Fibroblast of upper back skin (primary cell): ENCODE measurements at places on chromosomes 11 and 22.

GRCh38 chr11:107014871-107015270, 3.4 kb downstream of the GUCY1A2 start:
- peak; percentile 35 for DNase-seq

GRCh38 chr11:105588001-105588400, 21.9 kb upstream of the GRIA4 start:
- DNase-seq, result peak; percentile 69

DNA sequence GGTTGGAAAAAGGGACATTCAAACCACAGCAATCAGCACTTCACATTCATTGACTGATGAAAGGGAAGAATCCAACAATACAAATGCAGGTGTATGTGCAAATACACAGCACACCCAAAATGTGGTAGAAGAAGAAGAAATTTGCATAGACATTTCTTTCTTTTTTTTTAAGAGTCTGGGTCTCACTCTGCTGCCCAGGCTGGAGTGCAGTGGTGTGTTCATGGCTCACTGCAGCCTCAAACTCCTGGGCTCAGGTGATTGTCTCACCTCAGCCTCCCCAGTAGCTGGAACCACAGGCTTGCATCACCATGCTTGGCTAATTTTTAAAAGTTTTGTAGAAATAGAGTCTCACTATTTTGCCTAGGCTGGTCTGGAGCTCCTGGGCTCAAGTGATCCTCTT, 21.9 kb downstream of the CARS1 start:
- no peak for DNase-seq

- no peak for DNase-seq
Measured at GRCh38 chr11:63761931-63762653, 6.5 kb downstream of the ZFTA start.

DNA sequence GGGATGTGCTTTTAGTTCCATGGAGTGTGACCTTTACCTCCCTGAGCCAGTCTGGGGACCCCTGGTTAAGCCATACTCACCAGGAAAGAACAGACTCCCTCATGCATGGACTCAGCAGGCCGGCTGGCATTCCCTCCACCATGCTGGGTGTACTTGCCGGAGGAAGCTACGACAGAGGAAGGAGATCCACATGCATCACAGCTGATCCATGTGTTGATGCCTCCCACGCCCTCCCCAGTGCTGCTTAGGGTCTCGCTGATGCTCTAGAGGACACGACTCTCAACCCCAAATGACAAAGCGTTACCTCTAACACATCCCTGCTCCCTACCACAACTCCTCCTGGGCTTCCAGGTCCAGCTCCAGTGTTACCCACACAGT, 39.8 kb downstream of the GAB4 start:
- DNase-seq, result no peak

DNA sequence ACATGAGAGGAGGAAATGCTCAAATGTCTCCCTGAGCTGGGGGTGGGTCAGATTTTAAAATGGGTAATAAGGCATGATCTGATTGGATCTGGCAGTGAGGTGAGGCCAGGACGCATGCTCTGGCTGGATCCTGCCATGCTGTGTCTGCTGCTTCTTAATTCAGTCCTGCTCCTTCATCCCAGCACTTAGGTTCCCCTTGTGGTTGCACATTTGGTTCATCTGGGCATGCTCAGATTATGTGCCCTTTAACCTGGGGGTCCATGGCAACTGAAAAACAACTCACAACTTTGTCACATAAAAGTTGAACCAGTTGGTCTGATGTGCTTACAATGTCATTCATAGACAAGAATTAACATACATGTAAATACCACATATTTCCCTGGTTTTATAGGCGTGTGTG, 67.9 kb downstream of the PIWIL4 start:
- no peak for DNase-seq

DNA sequence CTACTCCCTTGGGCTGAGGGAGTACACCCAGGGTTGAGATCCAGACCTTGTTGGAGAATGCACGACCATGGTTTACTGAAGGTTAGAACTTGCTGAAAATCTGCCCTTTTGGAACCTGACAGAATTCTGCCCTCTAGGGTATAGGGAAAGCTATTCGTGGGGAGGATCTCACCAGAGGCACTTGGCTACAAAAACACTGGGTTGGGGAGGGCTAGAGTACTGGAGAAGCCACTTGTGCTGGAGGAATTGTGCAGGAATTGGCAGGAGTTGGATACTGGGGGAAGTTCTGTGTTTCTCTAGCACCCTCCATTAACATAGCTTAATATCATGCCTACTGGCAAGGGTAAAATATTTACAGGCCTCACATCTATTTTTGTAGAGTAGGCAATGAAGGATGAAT, 55.8 kb downstream of the PPME1 start:
- DNase-seq, result no peak

GRCh38 chr11:134124660-134125451, 56.0 kb downstream of the JAM3 start:
- no peak for DNase-seq

- peak; percentile 62 for DNase-seq
Measured at GRCh38 chr11:120208777-120209176, 2.1 kb upstream of the OAF start.

GRCh38 chr22:21626735-21627469, 2.9 kb downstream of the YDJC start:
- DNase-seq, result no peak

DNA sequence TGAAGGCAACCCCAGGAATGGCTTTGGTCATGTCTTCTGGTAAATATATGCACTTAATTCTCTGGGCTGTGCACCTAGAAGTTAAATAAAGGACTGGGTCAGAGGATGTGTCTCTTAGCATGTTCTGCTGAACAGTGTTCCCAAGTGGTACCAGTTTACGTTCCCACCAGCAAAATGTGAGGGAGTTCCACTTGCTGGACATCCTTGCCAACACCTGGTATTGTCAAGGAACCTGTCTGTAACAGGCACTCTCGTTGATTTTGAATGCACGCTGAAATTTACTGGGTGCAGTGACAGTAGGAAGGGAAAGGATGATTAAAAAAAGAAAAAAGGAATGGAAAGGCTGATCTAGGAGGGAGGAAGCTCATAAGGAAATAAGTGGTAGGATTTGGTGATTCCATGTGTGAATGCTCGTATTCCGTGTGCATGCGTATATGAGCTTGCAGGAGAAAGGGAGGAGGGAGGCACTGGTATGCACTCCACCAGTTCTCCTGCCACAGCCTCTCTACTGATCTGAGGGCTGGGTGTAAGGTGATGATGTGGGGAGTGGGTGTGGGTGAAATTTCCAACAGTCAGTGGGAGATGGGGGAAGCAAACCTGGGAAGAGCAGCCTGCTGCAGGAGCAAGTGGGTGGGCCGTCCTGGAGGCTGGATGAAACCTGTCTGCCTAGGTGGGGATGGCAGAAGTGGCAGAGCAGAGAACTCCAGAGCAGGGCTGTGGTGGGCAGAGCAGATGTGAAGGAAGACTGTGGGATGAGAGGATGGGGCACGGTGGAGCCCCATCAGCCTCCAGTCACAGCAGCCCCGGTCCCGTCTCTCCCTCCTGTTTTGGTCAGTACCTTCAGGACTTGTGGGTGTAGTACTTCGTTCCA, 15.0 kb downstream of the MED15 start:
- no peak for DNase-seq

GRCh38 chr11:116927163-116927974, 89.9 kb upstream of the APOA1 start:
- DNase-seq, result no peak

- no peak for DNase-seq
Measured at GRCh38 chr11:108545909-108546501, 47.6 kb downstream of the EXPH5 start.

- peak; percentile 37 for DNase-seq
Measured at GRCh38 chr11:9691865-9692264, 28.0 kb downstream of the SWAP70 start.

- DNase-seq, result no peak
Measured at GRCh38 chr11:2413742-2414579, 13.4 kb downstream of the TSSC4 start.

GRCh38 chr22:38753948-38754750, 1.6 kb downstream of the SUN2 start:
- peak; percentile 51 for DNase-seq

DNA sequence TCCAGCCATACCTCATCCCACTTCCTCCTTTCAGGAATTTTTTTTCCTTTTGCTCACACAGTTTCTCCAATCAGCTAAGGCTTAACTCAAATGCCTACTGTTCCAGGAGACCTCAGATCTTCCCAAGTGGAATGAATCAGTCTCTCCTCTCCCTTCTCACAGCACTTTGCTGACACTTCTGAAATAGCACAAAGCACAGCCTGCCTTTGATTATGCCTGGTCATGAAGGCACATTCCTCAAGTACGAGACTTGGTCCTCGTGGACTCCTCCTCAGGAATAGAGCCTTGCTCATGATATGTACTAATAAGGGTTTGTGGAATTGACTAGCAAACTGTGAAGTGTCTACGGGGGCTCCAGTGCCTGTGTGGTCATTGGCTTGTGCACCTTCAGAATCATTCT, 176.7 kb upstream of the TENM4 start:
- peak; percentile 21 for DNase-seq

DNA sequence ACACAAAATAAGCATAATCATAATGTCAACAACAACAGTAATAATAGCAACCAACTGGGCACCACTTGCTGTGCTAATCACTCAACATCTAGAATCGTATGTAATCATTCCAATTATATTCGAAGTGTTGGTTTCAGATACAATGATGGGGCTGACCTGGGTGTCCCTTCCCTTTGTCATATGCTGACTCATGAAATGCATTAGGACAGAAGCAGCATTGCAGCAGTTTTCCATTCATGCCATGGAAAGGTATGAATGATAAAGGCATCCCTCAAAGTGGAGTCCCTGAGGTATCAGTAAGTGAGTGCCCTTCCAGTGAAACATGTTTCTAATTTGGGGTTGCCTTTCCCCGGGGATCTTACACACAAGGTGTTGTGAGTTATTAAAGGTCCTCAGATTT, 46.3 kb upstream of the ANO3 start:
- no peak for DNase-seq

- no peak for DNase-seq
Measured at GRCh38 chr22:20607157-20607907, 99.9 kb downstream of the MED15 start.

- peak; percentile 64 for DNase-seq
Measured at GRCh38 chr11:114081641-114082414, 22.3 kb downstream of the ZBTB16 start.

GRCh38 chr11:70900540-70900939, 351.8 kb downstream of the SHANK2 start:
- DNase-seq, result no peak

- DNase-seq, result no peak
Measured at GRCh38 chr22:43734370-43735150, 77.5 kb downstream of the EFCAB6 start.

DNA sequence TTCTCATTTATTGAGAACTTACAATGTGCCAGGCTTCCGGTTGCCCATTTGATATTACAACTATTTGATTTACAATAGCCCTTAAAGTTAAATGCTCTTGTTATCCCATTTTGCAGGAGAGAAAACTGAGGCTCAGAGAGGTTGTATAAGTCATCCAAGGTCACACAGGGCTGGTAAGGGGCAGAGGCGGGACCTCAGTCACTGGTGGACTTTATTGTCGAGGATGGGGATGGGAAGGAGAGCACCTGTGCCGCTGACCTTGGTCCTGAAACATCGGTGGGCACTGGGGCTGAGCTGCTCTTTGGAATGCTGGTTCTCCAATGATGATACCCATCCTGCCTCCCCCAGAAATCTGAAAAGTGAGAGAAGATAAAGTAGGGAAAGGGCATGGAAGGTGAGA, 265.4 kb downstream of the MIAT start:
- no peak for DNase-seq

GRCh38 chr11:120184371-120184945, 26.4 kb upstream of the OAF start:
- no peak for DNase-seq

DNA sequence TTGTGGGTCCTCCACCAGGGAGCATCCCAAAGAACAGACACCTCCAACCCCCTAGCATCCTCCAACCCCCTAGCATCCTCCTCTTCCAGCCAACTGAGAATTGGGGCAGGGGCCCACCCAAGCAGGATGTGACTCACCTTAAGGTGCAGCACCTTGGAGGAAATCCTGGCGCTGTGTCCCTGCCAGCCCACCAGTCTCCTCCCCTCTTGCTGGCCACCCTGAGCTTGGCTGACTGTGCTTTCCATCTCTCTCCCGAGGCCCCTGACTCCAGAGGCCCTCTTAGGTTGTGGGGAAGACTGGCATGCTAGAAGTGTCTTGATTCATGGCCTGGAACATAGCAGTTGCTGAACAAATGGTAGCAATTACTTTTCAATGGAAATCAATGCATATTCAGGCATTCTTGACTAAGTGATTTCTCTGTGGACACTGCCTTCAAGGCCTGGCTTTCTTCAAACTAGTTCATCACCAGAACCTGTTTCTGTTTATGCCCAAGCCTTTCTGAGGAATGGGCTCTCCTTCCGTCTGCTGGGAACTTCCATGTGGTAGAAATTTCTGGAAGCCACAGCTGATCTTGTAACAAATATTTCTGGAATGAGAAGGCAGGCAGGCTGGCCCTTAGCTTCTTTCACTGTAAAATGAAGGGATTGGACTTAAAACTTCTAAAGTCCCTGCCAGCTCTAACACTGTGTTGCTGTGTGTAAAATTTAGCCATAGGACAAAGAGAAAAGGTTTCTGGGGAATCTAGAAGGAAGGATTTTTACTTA, 60.5 kb downstream of the CEP164 start:
- peak; percentile 85 for DNase-seq

- DNase-seq, result no peak
Measured at GRCh38 chr11:58928691-58929090, 10.6 kb upstream of the GLYATL1 start.

- DNase-seq, result no peak
Measured at GRCh38 chr22:29328566-29329500, 13.3 kb upstream of the RASL10A start.

GRCh38 chr22:27134315-27134701, 476.9 kb downstream of the MIAT start:
- DNase-seq, result peak; percentile 95

DNA sequence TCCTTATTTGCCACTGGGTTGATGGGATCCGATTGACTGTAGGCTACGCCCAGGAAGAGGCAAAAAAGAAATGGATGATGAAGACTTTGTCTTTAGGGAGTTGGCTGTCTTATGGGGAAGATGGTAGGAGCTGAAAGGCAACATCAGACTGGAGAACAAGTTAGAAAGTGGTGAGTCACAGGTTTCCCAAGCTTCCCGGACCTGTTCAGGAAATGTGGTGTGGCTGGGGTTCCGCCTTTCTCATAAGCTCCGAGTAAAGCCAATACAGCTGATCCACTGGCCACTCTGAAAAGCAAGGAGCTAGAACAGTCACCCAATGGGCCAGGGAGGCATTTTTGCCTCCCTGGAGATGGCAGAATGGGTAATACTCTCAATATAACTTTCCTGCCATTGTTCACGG, 194.5 kb downstream of the SNX19 start:
- peak; percentile 49 for DNase-seq
